ENCODE measurements at places on chromosomes 6 and 20.

DNA sequence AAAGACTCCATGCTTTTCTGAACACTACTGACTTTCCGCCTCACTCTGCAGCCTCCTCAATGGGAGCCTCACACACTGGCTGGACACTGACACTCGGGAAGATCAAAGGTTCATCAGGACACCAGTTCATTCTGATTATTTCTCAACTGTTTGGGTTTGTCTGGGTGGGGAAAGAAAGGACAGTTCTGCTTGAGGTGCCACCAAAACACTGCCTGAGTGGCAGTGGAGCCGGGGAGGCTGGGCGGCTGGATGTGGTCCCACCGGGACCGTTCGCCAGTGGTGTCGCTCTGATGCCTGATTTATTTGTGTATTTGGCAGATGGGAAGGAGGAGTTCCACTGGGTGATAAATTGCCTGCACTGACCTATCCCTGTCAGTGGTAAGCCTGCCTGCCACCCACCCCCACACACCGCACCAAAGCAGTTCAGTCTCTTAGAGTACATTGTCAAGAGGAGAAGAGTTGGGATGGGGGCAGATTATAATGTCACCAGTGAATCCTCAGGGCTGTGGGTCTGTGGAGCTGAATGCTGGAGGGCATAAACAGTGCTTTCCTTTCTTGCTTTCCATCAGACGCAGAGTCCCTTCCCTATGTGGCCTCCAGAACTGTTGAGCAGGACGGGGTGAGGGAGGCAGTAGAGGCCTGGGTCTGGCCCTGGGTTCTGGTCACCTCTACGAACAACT lies 49.8 kb downstream of the EDN1 start:
- DNase-seq = no peak

- DNase-seq = peak; percentile 19
Observed at GRCh38 chr6:34888874-34889555, at the start of gene ANKS1A. Gene ANKS1A (plus strand): TSS chr6:34889255. CDS start chr6:34889403, 148 bp downstream.

GRCh38 chr6:166619912-166620311 lies 7.1 kb downstream of the RPS6KA2 start:
- peak; percentile 100 for DNase-seq

GRCh38 chr6:20705741-20706140 lies 171.5 kb downstream of the CDKAL1 start:
- DNase-seq = no peak

DNA sequence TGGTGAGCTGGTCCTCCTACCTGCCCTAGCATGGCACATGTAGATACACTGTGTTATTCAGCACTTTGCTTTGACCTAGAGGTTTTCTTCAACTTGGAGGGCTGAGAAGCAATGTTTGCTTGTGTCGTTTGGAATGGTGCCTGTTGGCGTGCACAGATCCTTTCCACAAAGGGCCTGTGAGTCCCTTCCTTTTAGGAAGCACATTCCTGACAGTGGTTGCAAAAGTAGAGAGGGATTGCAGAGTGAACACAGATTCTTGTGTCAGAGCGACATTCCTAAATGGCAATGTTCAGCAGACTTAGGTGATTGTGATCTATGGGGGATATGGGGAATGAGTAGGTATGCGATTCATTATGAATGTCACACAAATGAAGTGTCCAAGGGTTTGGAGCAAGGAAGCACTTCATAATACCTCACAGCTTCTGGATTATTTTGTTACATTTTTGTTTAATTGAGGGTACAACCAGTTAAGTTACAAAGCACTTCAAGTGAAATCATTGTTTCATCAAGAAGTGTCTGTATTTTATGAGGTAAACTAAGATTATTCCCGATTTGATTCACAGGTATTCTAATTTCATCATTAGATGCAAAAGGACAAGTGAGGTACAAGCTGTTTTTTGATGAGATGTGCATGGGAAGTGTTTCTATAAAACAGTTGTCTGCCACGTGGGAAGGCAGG lies 713 bp upstream of the RNF144B start:
- DNase-seq = peak; percentile 60

GRCh38 chr6:18349386-18349785 lies 37.8 kb upstream of the RNF144B start:
- DNase-seq = no peak

- DNase-seq = no peak
Observed at GRCh38 chr20:14888134-14888533, 550.7 kb upstream of the FLRT3 start.

DNA sequence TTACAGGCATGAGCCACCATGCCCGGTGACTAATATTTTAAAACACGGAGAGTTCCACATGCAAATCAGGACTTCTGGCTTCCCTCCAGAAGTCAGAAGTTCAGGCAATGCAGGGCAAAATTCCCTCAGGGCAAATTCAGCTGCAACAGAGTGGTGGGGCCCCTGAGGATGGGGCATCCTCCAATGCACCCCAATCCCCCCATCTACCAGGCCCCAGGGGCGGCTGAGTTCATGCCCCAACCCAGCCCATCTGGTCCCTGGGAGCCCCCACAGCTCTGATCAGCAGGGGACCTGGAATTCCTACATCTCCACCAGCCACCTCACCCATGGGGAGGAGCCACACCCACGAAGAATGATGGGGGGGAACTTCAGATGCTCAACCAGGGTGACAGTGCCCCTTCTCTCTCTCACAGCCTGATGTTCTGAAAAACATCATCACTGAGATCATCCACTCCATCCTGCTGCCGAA lies 22.6 kb downstream of the BPIFB1 start:
- no peak for DNase-seq

DNA sequence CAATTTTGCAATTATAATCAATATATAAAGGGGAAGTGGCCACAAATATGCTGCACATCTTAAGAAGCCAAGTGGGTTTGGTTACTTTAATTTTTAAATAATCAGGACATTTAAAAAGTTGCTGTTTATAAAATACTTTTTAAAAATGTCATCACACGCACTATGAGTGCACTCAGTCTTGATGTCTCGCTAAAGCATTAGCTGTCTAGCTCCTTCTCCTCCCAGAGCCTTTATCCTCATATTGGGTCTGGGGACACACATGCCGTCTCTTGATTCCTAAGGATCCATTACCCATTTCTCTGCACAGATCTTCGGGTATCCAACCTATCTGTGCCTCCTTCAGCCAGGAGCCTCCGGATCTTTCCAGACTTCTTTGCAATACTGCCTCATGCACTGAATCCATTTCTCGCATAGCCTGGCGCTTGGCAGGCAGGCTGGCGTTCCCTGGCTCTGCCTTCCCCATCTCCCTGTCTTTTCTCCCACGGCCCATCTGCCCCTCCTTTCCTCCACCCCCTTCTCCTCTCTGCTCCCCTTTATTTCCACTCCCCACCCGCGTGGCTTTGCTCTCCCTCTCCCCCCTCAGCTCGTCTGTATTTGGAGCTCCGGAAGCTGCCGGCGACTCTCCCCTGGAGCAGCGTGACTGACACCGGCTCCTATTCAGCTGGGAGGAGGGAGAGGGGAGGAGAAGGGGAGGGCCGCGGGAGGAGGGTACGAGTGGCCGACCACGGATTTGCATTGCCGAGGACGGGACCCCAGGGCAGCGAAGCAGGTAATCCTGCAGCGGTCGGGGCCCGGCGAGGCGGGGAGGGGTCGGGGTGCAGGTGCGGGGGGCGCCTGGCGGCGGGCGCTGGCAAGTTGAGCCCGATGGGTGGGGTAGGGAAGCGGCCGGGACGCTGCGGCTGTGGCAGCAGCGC lies at the start of gene CAP2:
CAP2 (plus strand) TSS at position 618 of the 914 bp plus-strand sequence. CDS start 27,961 bp downstream, outside the sequence.
- DNase-seq = peak; percentile 13

- peak; percentile 43 for DNase-seq
Observed at GRCh38 chr6:148608199-148608951, 138.5 kb upstream of the UST start.

DNA sequence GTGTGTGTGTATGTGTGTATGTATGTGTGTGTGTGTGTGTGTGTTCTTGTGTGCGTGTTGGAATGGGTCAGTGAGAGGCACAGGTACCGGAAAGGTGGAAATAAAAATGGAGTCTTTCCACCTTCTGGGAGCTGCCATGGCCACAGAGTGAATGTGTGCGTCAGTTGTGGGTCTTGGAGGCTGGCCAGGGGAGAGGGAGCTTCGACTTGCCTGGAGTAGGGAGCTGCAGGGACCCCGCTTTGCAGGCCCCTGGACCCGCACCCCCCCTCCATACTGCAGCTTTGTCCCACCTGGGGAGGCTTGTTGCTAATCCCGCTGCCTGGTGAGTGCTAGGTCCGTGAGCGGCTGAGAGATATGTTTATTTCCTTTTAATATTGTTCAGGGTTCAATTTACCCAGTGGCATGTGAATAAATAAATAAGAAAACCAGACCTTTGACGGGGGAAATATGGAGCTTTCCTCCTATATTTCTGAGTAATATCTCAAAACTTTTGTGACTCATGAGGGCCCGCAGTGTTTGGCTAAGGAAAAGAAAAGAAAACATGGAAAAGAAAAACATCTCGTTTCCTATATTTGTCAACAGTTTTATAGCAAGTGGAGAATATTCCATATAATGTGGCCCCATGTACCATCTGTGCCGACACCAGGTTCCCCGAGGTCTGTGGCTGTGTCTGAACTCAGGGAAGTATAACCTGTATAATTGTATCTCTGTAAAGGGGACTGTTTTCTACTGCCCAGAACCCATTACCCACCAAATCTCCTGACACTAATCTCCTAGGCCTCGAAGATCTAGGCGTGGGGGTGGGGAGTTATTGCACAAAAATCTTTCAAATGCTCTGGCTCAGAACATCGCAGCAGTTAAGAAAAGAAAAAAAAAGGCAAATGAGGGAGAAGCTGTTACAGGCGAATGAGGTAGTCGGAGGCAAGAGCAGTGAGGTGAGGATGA lies 24.6 kb upstream of the CCDC167 start:
- DNase-seq = no peak

DNA sequence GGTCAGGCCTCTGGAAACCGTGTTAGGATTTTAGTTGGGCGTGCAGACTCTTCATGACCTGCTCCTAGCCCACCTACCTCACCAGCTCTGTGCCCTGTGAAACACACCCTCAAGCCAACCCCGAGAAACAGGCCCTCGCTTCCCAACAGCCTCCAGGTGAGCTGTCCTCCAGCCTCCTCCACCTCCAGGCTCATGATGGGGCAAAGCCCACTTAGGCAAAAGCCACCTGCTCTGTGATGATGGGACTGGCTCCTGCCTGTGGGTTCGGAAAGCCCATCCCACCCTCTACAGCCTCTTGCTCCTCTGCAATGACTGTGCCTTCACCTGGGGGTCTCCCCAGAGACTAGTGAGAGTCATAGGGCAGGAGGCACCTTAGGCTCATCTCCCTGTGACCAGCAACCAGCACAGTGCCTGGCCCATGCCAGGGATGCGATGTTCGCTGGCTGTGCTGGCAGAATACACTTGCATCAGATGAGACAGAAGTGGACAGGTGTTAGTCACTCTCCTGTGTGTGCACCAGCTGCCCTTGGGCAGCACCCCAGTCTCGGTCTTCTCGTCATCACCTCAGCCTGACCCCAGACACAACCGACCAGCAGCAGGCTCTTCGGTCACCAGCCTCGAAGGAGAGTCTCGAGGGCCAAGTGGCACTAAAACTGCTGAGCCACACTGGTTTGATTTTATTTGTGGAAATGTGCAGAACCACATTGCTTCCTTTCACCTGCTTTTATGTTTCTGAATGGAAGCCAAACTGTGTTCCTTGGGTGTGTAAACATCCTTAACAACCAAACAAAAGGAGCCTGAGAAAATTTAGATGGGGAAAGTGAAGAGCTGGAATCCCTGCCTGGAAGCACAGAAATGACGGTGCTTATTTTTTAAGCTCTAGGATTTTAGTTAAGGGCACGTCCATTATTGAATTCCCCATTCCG lies 10.7 kb downstream of the PXDC1 start:
- no peak for DNase-seq

- no peak for DNase-seq
Observed at GRCh38 chr6:170048615-170049256, 242.1 kb downstream of the DLL1 start.

DNA sequence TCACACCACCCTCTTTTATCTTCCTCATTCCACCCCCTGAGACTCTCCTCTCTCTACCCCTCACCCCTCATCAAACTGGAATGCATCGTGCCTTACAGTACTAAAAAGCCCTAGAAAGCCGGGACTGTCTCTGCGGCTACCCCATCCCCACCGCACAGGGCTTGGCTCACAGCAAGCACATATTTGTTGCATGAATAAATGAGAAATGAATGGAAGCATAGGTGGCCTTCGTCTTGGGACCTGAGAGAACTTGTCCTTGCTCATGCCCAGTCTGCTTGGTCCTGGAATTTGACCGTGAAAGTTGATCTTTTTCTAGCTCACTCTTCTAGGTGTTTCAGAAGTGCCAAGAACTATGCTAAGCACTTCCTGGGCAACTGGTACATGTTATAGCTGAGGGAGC lies 53.3 kb downstream of the APCDD1L start:
- no peak for DNase-seq

GRCh38 chr6:34553750-34554149 lies 2.4 kb downstream of the SPDEF start:
- no peak for DNase-seq

DNA sequence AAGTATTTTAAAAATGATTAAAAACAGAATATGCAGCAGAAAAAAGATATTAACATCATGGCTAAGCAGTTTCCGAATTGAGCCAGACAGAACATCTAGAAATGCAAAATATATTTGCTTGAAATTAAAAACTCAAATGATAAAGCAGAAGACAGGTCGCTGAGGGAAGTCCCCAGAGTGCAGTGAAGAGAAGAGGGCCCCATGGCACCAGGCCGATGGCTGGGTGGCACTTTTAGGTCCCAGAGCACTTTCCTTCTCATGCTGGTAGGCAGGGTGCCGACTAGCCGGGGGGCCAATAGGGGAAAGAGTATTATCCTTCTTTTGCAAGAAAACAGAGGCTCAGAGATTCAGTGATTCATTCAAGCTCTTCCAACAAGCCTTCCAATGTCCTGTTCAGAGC lies 58.9 kb downstream of the MYH7B start:
- no peak for DNase-seq

DNA sequence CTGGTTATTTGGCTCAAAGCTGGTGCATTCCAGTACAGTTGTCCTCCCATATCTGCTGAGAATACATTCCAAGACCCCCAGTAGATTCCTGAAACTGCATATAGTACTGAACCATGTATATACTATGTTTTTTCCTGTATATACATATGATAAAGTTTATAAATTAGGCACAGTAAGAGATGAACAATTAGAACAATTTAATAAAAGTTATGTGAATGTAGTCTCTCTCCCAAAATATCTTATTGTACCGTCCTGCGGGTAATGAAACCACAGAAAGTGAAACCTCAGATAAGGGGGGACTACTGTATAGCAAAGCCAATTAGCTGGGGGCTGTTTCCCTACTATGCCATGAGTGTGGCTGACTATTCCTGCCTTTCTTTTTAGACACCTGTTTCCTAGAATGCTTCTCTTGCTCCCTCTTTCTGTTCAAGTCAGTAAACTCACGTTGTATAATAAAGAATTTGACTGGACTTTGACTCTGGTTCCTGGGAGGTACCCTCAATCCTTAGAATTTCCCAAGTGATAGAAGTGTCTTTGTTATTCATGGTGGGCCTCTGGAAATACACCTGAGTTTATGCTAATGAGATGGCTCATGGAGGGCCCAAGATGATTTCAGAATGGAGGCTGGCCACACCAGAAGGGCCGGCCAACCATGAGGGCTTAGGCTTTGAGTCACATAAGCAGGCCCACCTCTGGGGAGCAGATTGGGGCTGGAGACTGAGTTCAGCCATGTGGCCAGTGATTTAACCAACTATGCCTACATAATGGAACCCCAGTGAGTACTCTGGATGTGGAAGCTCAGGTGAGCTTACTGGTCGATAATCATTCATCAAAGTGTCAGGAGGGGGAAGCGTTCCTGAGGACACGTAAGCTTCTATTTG lies 689 bp upstream of the BLOC1S5 start:
- DNase-seq = no peak

Measured in fibroblast of the aortic adventitia (primary cell).